ENCODE measurements at places on chromosomes 4 and X.

GRCh38 chr4:52554612-52555355 is 104.3 kb downstream of the USP46 start:
- H3K4me1 ChIP-seq = no peaks in the 10 kb centered on the region
- no peak overlapping the region for H3K27ac ChIP-seq
- no peak overlapping the region for H3K4me3 ChIP-seq
- H3K36me3 ChIP-seq = no peaks in the 10 kb centered on the region
- no peaks in the 10 kb centered on the region for H3K27me3 ChIP-seq
- DNase-seq = no peak

- no peaks in the 10 kb centered on the region for H3K27me3 ChIP-seq
- H3K27ac ChIP-seq = no peak overlapping the region
- DNase-seq = peak; percentile 46
- H3K4me3 ChIP-seq = peak overlapping the region; percentile 66
Measured at GRCh38 chr4:171813526-171814250, 484 bp downstream of the GALNTL6 start.

- H3K36me3 ChIP-seq = no peaks in the 10 kb centered on the region
- DNase-seq = peak; percentile 35
- H3K4me1 ChIP-seq = no peaks in the 10 kb centered on the region
- no peak overlapping the region for H3K4me3 ChIP-seq
- H3K27me3 ChIP-seq = no peaks in the 10 kb centered on the region
- no peak overlapping the region for H3K27ac ChIP-seq
Measured at GRCh38 chrX:114152130-114152529, 431.8 kb upstream of the HTR2C start.

DNA sequence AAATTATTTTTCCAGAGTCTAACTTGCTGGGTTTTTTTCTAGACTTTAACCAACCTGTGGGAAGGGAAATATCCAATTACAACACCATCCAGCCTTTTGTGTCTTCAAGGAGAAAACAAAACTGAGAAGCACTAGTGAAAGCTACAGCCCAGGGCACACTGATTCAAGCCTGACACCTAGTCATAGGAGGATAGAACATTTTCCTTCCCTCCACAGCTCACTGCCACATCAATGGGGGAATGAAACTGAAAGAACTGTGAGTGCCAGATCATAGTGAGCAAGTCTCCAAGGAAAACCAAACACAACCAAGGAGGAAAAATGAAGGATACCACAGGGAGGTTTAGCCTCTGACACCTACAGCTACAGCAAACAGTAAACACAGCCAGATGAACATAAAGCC is 43.3 kb upstream of the MAGEA8 start:
- no peak overlapping the region for H3K4me3 ChIP-seq
- H3K4me1 ChIP-seq = no peaks in the 10 kb centered on the region
- H3K27ac ChIP-seq = no peak overlapping the region
- no peaks in the 10 kb centered on the region for H3K27me3 ChIP-seq
- H3K36me3 ChIP-seq = no peaks in the 10 kb centered on the region
- no peak for DNase-seq

- H3K4me3 ChIP-seq = no peak overlapping the region
- H3K36me3 ChIP-seq = no peaks in the 10 kb centered on the region
- no peaks in the 10 kb centered on the region for H3K27me3 ChIP-seq
- H3K27ac ChIP-seq = no peak overlapping the region
- no peaks in the 10 kb centered on the region for H3K4me1 ChIP-seq
Measured at GRCh38 chrX:100975212-100975611, 5.7 kb downstream of the ARL13A start.

- no peaks in the 10 kb centered on the region for H3K4me1 ChIP-seq
- no peak overlapping the region for H3K27ac ChIP-seq
Measured at GRCh38 chrX:100072336-100072735, 337.7 kb downstream of the PCDH19 start.

GRCh38 chr4:176065435-176066291 is at the start of gene WDR17:
Gene WDR17, plus strand, starts transcription at chr4:176065841. Its CDS starts 45,740 bp downstream, at chr4:176111581.
- no peaks in the 10 kb centered on the region for H3K4me1 ChIP-seq
- peak; percentile 99 for DNase-seq
- no peaks in the 10 kb centered on the region for H3K27me3 ChIP-seq
- H3K4me3 ChIP-seq = peak within 1 kb of the TSS; percentile 69

DNA sequence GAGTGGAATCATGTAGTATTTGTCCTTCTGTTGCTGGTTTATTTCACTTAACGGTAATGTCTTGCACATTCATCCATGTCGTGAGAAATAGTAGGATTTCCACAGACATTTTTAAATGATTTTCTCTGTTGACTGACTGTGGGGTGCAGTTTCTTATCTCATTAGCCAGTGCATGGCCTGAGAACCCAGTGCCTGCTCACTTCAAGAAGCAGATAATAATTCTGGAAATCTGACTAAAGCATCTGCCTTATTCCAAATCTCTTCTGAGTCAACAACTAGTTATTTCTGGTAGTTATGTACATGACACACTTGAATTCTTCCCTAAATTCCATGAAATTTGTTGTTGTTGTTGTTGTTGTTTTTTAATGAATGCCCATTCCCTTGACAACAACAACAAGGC is 77.6 kb downstream of the NPFFR2 start:
- no peak overlapping the region for H3K4me3 ChIP-seq
- no peak overlapping the region for H3K27ac ChIP-seq
- DNase-seq = no peak

DNA sequence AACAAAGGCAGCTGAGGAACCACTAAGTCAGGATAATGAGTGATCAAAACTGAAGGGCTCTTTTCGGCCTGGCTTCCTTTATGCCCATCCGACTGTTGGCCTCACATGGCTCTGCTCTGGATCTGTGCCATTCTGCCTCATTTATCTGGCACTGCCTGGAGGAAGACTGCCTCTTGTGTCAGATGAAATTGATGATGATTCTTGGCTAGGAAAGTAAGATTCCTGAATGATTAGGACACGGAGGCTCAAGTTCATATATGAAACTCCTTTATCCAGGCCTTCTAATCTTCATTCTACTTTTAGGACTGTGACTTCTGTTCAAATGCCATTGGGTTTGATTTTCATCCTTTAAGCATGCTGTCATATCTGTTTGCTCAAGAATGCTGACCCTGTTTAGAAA is 475.4 kb upstream of the RPS6KA3 start:
- no peaks in the 10 kb centered on the region for H3K36me3 ChIP-seq
- H3K27ac ChIP-seq = no peak overlapping the region
- H3K27me3 ChIP-seq = no peaks in the 10 kb centered on the region
- no peak overlapping the region for H3K4me3 ChIP-seq

DNA sequence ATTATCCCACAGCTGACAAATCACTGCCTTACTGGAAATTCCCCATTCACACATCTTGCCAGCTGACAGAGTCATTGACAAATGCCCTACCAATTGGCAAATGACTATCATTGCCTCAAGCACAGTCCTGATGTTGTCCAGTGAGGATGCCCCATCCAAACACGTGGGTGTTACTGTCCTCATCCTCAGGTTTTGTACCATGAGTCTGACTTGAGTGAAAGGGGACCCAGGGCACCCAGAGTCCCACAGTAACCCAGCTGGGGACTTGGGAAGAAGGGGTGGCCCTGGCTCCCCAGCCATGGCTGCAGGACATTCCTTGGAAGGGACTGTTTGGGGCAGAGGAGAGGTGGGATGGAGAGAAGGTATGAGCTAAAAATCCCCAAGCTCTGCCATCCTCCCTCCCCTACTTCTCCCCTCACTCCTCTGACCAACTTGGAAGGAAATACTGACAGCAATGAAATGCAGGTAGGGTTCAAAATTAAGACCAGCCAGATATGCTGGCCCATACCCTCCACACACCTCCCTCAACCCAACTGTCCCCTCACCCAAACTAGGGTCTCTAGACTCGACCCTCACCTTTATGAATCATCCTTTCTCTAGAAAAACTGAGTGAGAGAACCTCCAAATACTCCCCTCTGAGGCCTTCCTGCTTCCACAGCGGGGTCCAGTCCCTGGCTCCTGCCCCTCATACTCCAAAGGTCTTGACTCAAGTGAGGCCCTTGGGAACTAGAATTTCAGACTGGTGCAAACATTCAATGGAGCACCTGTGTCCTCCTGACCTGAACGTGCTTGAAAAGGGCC is 5.1 kb downstream of the TIMP1 start:
- no peak for DNase-seq
- H3K27me3 ChIP-seq = no peaks in the 10 kb centered on the region
- no peak overlapping the region for H3K27ac ChIP-seq

- no peaks in the 10 kb centered on the region for H3K27me3 ChIP-seq
- H3K4me1 ChIP-seq = peaks cover 3% of the 10 kb centered on the region
- DNase-seq = no peak
Measured at GRCh38 chr4:1772853-1773538, 20.1 kb upstream of the FGFR3 start.

DNA sequence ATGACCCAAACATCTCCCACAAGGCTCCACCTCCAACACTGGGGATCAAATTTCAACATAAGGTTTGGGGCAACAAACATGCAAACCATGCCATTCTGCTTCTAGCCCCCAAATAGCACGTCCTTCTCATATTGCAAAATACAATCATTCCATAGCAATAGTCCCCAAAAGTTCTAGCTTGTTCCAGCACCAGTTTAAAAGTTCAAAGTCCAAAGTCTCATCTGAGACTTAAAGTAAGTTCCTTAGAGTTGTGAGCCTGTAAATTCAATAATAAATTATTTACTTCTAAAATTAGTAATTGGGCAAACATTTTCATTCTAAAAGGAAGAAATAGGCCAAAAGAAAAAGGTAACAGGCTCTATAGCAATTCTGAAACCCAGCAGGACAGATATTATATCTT is 8.9 kb upstream of the TASL start:
- no peaks in the 10 kb centered on the region for H3K4me1 ChIP-seq
- no peaks in the 10 kb centered on the region for H3K36me3 ChIP-seq
- H3K27ac ChIP-seq = no peak overlapping the region
- no peak overlapping the region for H3K4me3 ChIP-seq
- DNase-seq = no peak

DNA sequence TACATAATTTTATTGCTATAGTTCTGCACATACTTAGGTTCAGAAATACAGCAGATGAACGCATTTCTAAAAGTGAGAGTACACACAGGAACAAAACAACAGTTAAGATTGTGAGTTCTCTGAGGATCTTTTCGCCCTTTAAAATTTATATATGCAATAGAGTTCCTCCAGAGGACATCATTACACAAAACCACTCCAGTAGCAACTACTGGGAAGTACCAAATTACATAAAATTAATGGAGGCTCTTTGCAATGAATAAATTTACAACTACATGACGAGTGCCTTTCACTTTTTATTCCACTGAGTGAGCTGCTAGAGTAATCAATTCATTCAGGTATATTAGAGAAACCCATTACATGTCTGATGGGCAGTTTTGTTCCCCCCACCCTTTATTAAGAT is 107.2 kb downstream of the PPP3CA start:
- H3K27me3 ChIP-seq = no peaks in the 10 kb centered on the region
- H3K27ac ChIP-seq = no peak overlapping the region
- no peaks in the 10 kb centered on the region for H3K4me1 ChIP-seq
- DNase-seq = no peak
- H3K36me3 ChIP-seq = no peaks in the 10 kb centered on the region
- no peak overlapping the region for H3K4me3 ChIP-seq

GRCh38 chr4:26003056-26003455 is 89.0 kb downstream of the SMIM20 start:
- DNase-seq = no peak
- no peak overlapping the region for H3K27ac ChIP-seq
- H3K4me1 ChIP-seq = no peaks in the 10 kb centered on the region
- H3K36me3 ChIP-seq = no peaks in the 10 kb centered on the region
- H3K4me3 ChIP-seq = no peak overlapping the region

GRCh38 chrX:119695535-119696050 is 2.6 kb upstream of the SEPTIN6 start:
- H3K36me3 ChIP-seq = no peaks in the 10 kb centered on the region
- no peaks in the 10 kb centered on the region for H3K27me3 ChIP-seq
- H3K4me3 ChIP-seq = no peak overlapping the region
- DNase-seq = no peak
- no peaks in the 10 kb centered on the region for H3K4me1 ChIP-seq
- no peak overlapping the region for H3K27ac ChIP-seq

DNA sequence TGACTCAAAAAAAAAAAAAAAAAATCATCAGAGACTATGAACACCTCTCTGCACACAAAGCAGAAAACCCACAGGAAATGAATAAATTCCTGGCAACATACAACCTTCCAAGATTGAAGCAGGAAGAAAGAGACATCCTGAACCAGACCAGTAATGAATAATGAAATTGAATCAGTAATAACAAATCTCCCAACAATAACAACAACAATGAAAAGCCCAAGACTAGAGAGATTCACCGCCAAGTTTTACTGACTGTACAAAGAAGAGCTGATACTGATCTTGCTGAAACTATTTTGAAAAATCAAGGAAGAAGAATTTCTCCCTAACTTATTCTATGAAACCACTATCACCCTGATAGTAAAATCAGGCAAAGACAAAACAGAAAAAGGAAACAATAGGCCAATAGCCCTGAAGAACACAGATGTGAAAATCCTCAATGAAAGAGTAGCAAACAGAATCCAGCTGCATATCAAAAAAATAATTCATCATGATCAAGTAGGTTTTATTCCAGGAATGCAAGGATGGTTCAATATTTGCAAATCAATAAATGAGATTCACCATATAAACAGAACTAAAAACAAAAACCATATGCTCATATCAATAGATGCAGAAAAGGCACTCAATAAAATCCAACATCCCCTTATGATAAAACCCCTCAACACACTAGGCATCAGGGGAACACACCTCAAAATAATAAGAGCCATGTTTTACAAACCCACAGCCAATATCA is 31.0 kb upstream of the PLK4 start:
- H3K4me1 ChIP-seq = peaks cover 4% of the 10 kb centered on the region
- no peak overlapping the region for H3K27ac ChIP-seq
- H3K4me3 ChIP-seq = no peak overlapping the region
- no peak for DNase-seq
- H3K36me3 ChIP-seq = no peaks in the 10 kb centered on the region

GRCh38 chr4:177118596-177118995 is 191.1 kb upstream of the NEIL3 start:
- H3K27me3 ChIP-seq = no peaks in the 10 kb centered on the region
- H3K4me1 ChIP-seq = no peaks in the 10 kb centered on the region
- H3K27ac ChIP-seq = no peak overlapping the region
- H3K36me3 ChIP-seq = no peaks in the 10 kb centered on the region
- H3K4me3 ChIP-seq = no peak overlapping the region

DNA sequence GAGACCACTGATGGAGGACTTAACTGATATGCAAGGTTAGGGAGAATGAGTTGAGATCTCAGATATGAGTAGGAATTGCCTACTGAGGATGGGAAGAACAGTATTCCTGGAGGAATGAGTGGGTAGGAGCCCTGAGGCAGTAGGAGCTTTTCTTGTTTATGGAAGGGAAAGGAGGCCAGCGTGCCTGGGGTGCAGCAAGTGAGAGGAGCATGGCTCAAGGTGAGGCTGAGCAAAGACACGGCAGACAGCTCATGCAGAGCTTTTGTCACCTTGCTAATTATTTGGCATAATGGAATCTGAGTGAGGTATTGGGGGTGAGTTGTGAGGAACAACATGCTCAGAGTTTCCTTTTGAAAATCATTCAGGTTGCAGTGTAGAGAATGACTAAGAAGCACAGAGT is 65.3 kb upstream of the IBSP start:
- peak; percentile 8 for DNase-seq
- H3K27ac ChIP-seq = no peak overlapping the region
- no peaks in the 10 kb centered on the region for H3K36me3 ChIP-seq
- no peaks in the 10 kb centered on the region for H3K27me3 ChIP-seq

GRCh38 chr4:90415116-90415515 is 287.9 kb downstream of the CCSER1 start:
- no peaks in the 10 kb centered on the region for H3K4me1 ChIP-seq
- no peak overlapping the region for H3K4me3 ChIP-seq
- DNase-seq = no peak
- H3K27me3 ChIP-seq = no peaks in the 10 kb centered on the region

GRCh38 chr4:6603128-6603527 is 28.1 kb downstream of the MAN2B2 start:
- H3K27me3 ChIP-seq = no peaks in the 10 kb centered on the region
- no peak overlapping the region for H3K4me3 ChIP-seq
- no peak for DNase-seq
- peaks cover 2% of the 10 kb centered on the region for H3K36me3 ChIP-seq
- no peaks in the 10 kb centered on the region for H3K4me1 ChIP-seq
- no peak overlapping the region for H3K27ac ChIP-seq
